Stimulated activated CD4-positive, alpha-beta T cell treated with anti-CD3 and anti-CD28 coated beads, Interleukin-1b, Interleukin-23, amount 100 ng/mL, for 24 hours (primary cell): ENCODE measurements at places on chromosomes 3 and 15.
A peak's percentile ranks its signal among the peaks of the same experiment; 100 is the strongest.

GRCh38 chr15:65651831-65652749, 30.4 kb downstream of the SLC24A1 start:
- no peak for DNase-seq

GRCh38 chr15:48645558-48646330, at the start of gene FBN1:
Gene FBN1 (minus strand): TSS chr15:48645709. CDS start chr15:48644769, 940 bp downstream.
- no peak for DNase-seq

- no peak for DNase-seq
These were observed 6.1 kb downstream of the CDHR4 start for GRCh38 chr3:49793486-49794085.

- DNase-seq: no peak
These were observed 88.0 kb upstream of the OSBPL11 start for GRCh38 chr3:125683067-125683829.

DNA sequence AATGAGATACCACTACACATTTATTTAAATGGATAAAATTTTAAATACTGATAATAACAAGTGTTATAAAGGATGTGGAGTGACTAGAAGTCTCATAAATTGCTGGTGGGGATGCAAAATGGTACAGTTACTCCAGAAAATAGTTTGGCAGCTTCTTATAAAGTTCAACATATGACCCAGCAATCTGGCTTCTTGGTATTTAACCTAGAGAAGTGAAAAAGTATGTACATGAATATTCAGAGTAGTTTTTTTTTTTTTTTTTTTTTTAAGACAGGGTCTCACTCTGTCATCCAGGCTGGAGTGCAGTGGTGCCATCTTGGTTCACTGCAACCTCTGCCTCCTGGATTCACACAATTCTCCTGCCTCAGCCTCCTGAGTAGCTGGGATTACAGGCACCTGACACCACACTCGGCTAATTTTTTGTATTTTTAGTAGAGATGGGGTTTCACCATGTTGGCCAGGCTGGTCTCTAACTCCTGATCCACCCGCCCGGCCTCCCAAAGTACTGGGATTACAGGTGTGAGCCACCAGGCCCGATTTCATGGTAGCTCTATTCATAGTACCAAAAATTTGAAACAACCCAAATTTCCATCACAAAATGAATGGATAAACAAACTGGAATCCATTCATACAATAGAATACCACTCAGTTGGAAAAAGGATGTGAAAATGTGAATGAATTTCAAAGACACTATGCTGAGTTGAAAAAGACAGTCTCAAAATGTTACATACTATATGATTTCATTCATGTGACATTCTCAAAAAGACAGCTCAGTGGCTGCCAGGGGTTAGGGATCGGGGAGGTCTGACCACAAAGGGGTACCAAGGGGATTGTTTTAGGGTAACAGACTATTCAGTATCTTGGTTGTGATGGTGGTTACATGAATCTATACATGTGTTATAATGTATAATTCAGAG, 14.4 kb downstream of the RRP9 start:
- no peak for DNase-seq

GRCh38 chr3:93988283-93988682, 8.3 kb downstream of the ARL13B start:
- DNase-seq: no peak

- no peak for DNase-seq
These were observed 3.3 kb upstream of the LRTM1 start for GRCh38 chr3:54931182-54931581.

DNA sequence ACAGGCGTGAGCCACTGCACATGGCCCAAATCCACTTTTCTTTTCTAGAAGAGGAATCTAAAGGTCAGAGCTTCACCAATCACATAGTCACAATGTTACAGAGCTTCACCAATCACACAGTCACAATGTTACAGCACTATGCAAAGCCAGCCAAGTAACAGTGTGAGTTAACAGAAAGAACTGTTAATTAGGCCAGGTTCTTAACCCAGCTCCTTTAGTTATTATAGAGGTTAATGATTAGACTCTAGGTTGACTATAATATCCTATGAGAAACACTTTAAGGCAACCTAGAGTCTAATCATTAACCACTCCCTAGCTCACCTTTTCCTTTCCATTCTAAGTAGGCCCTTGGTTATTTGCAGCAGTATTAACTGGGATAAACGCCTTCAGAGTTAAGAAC, 54.0 kb downstream of the TASOR start:
- DNase-seq: no peak

- no peak for DNase-seq
These were observed 150.2 kb downstream of the SMAD6 start for GRCh38 chr15:66852064-66852905.

DNA sequence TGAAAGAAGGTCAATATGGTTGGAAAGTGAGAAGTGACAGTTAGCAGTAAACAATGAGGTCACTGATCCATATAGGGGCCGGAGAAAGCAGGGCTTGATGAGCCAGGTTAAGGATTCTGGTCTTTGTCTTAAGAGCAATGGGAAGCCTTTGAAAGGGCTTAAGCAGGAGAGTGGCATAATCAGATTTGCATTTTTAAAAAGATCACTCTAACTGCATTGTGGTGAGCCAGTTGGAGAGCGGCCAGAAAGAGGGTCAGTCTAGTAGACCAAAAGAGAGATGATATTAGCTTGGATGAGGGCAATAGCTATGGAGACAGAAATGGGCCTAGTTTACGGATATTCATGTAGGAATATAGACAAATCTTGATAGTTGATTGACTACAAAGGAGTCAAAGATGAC, 46.6 kb downstream of the CPNE4 start:
- no peak for DNase-seq

DNA sequence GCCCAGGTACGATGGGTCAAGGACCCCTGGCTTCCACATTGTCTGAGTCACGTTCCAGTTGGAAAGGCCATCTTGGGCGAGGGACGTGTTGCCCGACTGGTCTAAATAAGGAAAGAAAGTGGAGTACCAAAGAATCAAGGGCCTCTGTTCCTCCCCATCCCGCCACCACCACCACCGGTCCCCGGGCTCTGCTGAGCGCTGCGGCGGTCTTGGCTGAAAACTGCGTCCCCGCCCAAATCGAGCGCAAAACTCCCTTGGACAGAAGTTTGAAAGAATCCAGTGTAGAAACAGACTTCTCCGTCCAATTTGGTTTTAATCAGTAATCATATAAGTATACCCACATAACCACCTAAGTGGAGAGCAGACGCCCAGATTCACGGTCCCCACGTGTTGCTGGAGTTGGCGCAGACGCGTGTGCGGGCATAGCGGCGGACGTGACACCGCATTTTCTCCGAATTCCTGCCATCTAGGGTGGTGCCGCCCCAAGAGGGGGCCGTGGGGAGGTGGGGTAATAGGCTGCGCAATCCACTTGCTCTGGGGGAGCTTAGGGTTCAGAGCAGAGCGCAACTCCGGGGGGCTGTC, 243.8 kb upstream of the TOPAZ1 start:
- no peak for DNase-seq

GRCh38 chr15:31344823-31345605, 18.4 kb downstream of the KLF13 start:
- DNase-seq: no peak

GRCh38 chr15:92200891-92201290, 192.8 kb upstream of the ST8SIA2 start:
- DNase-seq: no peak

- no peak for DNase-seq
These were observed 303.4 kb downstream of the ZNF385D start for GRCh38 chr3:21447476-21448151.

DNA sequence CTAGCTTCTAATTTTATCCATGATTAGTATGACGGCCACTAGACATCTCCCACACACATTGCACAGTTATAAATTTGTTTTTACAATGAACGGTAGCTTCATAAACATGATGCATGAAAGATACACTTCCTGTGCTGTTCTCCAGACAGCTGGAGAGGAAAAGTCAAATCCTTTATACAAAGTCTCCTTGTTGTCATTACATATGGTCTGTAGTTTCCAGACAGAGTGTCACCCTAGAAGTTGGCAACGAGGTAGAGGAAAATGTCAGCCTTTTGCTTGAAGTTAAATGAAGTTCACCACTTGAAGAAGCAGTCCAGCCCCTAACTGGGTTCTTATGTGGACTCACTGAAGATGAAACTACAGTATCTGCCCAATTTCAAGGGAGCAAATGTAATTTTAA, 253.0 kb upstream of the P2RY1 start:
- DNase-seq: no peak

DNA sequence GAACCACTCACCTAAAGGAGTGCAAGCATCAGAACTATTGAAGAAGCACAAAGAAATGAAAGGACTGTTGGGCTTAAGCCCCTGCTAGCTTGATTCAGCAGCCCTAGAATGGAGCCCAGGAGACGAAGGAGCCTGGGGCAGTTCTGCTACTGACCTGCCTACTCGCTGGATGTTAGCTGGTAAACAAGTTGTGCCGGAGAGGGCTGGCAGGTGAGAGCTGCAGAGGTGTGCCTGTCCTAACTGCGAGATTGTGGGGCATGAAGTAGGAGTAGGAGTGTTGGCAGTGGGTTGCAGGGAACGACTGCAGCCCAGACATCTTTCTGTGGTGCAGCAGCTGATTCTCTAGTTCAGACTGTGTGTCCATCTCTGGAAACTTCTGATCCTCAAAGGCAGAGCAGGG, 75.2 kb upstream of the GSK3B start:
- DNase-seq: no peak

- DNase-seq: no peak
These were observed 11.5 kb upstream of the CCR9 start for GRCh38 chr3:45874677-45875346.

DNA sequence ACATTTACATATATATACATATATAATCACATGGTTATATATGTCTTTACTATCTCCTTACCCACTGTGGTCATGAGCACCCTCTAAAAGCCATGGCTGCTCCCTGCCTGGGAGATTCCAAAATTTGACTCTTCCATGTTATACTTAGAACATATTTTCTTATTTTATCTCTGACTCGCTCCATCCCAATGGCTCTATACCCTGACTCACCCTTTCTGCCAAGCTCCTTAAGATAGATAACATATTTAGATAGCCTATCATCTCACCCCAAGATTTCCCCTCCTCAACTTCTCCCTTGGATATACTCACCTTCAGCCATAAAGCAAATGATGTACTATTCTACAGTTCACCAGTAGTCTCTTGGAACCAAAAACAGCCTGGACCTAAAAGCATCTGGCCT, 65.1 kb downstream of the CD200R1L start:
- no peak for DNase-seq

DNA sequence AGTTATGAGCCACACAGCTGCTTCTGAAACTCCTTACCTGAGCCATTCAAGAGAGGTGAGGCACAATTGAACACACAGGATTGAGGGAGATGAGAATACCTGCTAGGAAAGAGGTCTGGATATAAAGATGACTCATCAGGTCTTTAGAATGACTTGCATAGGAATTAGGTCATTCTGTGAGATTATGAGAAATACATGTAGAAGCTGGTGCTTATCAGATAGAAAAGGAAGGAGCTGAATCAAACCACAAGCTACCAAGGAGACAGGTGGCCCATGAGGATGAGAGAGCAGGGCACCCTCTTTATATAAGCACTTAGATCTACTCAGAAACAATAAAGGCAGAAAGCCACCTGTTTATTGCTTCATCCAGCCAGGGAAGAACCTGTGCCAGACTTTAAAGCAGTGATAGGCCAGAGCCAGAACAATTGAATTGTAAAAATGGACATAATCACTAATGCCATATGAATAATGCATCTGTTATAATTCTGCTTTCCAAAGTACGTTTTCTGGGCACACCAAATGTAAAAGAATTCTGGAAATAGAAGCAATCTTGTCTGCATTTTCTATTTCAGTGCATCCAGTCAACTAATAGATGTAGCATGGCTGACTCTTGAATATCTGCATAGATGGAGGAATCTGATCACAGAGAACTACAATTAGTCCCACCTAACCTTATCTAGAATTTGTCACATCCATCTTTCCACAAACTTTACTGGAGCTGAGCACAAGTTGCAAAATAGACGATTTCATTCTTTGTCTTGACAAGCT, 74.9 kb downstream of the PIK3R4 start:
- no peak for DNase-seq

- no peak for DNase-seq
These were observed 127.5 kb upstream of the STRIT1 start for GRCh38 chr3:155420881-155421486.

DNA sequence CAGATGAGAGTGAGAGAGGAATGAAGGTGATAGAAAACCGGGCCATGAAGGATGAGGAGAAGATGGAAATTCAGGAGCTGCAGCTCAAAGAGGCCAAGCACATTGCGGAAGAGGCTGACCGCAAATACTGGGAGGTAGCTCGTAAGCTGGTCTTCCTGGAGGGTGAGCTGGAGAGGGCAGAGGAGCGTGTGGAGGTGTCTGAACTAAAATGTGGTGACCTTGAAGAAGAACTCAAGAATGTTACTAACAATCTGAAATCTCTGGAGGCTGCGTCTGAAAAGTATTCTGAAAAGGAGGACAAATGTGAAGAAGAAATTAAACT, 88.9 kb downstream of the EOMES start:
- no peak for DNase-seq

DNA sequence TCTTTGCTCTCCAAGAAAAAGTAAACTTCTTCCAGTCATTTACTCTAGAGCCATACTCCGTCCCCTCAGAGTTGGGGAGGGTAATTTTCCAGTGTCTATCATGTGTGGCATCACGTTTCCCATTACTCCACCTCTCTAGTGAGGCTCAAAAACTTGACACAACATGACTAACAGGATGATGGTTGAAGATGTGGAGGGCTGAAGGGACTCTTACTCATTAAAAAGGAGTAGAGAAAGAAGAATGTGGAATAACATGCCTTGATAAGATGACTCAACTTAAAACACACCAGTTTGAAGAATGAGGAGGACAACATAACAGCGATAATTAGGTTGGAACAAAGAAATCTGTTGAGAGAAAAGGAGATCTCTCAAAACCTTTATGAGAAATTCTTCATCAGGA, 894.3 kb downstream of the OTOL1 start:
- no peak for DNase-seq

GRCh38 chr3:27357665-27358258, 11.4 kb downstream of the NEK10 start:
- peak; percentile 22 for DNase-seq

GRCh38 chr3:172903642-172904320, 153.3 kb downstream of the ECT2 start:
- no peak for DNase-seq

GRCh38 chr3:152100491-152101132, 168.1 kb upstream of the MBNL1 start:
- DNase-seq: no peak

DNA sequence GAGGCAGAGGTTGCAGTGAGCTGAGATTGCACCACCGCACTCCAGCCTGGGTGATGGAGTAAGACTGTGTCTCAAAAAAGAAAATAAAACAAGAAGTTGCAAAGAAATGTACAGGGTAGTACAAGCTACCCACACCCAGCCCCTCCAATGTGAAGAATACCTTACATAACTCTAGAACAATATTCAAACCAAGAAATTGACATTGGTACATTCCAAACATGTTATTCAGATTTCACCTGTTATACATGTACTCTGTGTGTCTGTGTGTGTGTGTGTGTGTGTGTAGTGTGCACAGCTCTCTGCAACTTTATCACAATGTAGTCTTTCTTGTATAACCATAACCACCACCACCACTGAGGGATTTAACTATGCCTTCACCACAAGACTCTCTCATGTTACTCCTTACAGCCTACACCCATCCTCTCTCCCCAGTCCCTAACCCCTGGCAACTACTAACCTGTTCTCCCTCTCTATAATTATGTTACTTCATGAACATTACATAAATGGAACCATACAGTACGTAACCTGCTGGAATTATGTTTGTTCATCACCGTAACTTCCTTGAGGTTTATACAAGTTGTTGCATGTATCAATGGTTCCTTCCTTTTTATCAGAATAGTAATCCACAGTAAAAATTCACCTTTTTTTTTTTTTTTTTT, 16.2 kb upstream of the TJP1 start:
- DNase-seq: no peak

- DNase-seq: no peak
These were observed at the start of gene TIMP4 for GRCh38 chr3:12158387-12159226. Gene TIMP4 (minus strand): TSS chr3:12158912. CDS start chr3:12158840, 72 bp downstream.
